ENCODE measurements at places on chromosomes 2 and 18.

- DNase-seq, result no peak
Observed at GRCh38 chr2:238938401-238939055, 90.6 kb downstream of the TWIST2 start.

DNA sequence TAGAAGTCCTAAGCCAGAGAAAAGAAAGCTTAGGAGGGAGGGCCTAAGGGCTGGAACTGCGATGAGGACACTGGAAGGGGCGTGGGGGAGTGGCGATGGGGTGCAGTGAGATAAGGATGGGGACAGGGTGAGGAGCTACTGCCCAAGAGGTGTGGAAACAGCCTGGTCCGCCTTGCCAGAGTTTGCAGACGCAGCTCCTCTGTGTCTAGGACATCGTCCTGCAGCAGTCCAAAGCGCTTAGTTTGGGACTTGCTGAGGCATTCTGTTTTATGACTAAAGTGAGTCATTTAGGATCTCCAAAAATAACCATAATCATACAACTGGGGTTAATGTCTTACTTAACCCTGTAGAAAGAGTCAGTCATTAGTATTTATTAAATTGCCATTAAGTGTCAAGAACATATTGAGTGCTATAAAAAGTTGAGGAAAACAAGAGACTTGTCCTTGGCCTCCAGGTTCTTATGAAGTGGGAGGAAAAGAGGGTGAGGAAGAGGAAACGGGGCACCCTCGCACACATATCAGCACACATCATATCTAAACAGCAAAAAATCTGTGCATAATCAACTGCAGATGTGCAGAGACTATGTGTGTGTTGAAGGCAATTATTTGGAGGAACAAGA is 74.8 kb downstream of the CDK15 start:
- no peak for DNase-seq

- DNase-seq, result no peak
Observed at GRCh38 chr2:196309691-196310090, 138.3 kb upstream of the STK17B start.

DNA sequence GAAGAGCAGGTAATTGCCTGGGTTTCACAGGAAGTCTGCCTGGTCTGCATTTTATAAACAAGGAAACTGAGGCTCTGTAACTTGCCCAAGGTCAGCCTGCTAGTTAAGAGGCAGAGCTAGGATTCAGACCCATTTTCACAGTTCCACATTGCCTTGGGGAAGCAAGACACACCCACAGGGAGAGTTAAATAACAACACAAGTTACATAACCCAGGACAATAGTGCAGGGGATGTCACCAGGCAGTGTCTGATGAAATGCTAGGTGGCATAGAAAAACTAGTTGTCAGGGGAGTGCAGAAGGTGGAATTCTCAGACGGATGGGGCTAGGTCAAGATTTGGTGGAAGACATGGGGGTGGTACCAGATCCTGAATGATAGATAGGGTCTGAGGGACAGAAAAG is 69.7 kb downstream of the PRKCE start:
- no peak for DNase-seq

GRCh38 chr2:157032017-157032416 is 225.5 kb upstream of the GALNT5 start:
- no peak for DNase-seq

DNA sequence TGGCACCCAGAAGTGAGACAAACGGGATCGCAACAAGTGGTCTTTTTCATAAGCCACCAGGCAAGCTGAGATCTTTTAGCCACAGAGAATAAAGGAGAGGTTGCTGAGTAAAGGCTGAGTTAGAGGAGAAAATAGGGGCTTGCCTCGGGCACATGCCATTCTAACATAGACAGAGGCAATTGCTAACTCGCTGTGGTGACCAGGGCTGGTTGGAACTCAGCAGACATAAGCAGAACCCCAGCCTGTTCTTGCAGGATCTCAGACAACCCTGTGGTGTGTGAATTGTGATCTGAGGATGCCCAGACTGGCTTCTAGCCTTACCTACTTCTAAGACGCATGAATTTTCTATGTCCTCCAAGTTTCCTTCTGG is 300.2 kb downstream of the CDCA7 start:
- no peak for DNase-seq

Measured in T-helper 9 cell (primary cell).